ENCODE measurements at places on chromosomes 1 and 21.

DNA sequence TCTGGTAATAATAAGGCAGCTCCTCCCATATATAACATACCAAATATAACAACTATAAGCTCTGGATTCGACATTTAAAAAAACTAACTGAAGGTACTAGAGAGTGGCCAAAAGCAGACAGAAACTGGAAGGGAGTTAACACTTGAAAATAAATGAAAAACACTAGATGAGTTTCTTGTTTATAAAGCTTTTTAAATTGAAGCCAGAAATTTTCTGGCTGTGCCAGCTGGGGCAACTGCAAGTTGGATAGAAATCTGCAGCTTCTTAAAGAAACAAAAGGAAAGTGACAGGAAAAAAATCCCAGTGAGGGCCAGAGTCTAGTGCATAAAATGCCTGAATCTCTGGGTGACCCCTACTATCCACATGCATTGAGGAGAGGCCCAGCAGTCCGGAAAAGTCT, 432.7 kb downstream of the SMYD3 start:
- no peak for DNase-seq

DNA sequence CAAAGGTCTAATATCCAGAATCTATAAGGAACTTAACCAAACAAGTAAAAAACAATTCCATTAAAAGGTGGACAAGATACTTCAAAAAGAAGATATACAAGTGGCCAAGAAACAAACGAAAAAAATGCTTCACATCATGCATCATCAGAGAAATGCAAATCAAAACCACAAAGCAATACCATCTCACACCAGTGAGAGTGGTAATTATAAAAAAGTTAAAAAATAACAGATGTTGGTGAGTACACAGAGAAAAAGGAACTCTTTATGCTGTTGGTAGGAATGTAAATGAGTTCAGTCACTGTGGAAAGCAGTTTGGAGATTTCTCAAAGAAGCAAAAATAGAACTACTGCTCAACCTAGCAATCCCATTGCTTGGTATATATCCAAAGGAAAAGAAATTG, 218.6 kb downstream of the SLC44A5 start:
- no peak for DNase-seq

- DNase-seq = no peak
Measured at GRCh38 chr1:226422478-226422877, 14.6 kb upstream of the PARP1 start.

- DNase-seq = no peak
Measured at GRCh38 chr1:39666772-39667171, 5.1 kb downstream of the NT5C1A start.

GRCh38 chr1:93528412-93528811, 80.5 kb downstream of the FNBP1L start:
- DNase-seq = no peak

- DNase-seq = no peak
Measured at GRCh38 chr1:10031461-10031860, 1.3 kb upstream of the UBE4B start.

DNA sequence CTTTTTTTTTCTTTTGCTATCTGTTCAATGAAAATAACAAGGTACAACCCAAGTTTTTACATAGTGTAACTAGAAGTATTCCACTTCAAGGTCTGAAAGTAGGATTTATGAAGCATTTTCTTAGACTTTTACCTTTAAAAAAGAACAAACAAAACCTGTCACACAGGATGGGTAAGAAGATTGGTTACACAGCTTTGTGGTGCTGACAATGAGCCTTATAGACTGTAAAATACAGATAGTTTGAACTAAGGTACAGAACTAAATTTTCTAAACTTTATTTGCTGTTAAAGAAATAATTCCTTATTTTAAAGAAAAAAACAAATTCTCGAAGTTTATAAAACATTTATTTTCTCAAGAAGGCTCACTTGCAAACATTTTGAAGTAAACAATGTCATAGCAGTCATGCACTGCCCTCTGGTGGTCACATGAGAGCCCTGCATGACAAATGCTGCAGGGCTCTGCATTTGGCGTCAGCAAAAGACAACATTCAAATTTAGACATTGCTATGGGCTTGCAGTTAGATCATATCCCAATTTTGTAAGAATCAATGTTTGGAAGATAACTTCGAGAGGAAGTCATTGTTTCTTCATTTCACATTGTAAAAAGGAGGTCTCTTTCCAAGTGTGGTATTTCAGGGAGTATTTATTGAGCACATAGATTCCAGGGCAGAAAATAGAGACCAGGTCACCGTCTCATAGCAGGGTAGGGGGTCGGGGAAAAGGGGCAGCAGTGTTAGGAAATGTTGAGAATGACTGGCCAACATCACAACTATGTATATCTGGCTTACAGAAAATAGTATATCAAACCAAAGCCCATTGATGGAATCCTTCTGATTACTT, 115.3 kb upstream of the FMN2 start:
- DNase-seq = no peak
